Activated gamma-delta T cell (primary cell): ENCODE measurements at places on chromosomes 7 and 10.

- DNase-seq, result no peak
These were observed 107.8 kb downstream of the ARHGAP12 start for GRCh38 chr10:31820778-31821369.

DNA sequence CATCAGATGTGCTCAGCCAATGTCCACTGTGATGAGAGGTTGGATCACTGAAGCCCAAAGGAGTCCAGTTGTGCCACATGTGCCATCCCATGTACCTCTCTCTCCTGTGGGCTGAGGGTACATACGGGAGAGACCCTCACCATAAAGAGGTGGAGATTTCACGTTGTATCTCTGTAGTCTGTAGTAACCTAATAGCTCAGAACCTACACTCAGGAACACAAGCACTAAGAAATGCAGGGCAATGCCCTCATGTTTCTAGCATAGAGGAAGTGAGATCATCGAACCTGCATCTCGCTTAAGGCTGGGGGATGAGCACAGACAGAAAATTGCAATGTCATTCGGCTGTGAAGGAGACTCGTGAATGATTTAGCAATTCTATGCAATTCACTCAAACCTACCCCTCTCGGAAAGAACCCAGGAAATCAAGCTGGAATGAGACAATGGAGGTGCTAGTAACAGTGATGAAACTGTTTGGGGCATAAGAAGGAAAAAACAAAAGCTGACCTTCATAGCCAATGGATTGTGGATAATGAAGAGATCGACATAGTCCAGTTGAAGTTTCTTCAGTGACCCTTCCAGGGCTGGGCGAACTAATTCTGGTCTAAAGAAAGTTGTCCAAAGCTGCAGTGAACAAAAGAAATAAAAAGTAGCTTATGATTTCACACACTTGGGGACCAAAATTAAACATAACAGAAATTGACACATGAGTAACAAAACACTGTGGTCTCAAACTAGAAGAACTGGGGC is 80.3 kb upstream of the UCN3 start:
- no peak for DNase-seq

- no peak for DNase-seq
These were observed 17.6 kb downstream of the MINDY3 start for GRCh38 chr10:15842556-15843169.

DNA sequence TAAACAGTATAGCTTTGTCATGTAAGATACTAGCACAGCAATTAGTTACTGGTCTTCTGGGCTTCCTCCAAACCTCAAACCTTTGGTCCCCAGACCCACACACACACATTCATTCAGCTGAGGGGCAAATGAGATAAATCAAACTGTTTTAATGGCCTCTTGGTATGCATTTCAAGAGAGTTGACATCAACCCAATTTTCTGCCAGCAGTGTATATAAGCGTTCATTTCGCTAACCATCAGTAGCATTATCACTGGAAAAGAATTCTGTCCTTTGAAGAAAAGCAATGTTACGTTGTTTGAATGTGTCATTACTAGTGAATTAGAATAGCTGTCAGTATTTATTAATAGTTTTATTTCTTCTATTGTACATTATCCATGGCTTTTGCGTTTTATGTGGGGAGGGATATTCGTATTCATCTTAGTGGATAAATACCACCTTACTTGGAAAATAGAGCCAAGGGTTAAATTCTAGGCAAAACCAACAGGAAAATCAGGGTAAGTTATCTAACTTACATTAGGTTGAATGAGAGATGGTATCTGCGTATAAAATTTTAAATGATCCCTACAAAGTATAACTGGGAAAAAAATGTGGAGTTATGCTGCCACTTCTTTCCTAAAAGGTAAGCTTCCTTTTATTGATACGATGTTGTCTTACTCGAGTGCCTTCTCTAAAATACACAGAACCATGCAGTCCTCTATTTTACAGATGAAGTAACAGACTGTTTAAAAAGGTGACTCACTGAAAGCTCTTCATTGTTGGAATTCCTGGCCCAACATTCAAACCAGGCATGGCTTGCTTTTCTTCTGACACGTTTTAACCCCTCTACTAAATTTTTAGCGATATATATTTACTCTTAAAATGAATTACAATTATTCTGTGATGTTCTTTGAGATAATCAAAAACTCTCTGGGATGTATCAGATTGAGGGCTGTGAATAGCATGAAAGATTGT is 2.0 kb upstream of the ZMYND11 start:
- no peak for DNase-seq

GRCh38 chr7:41058986-41059741 is 643.7 kb downstream of the INHBA start:
- no peak for DNase-seq

DNA sequence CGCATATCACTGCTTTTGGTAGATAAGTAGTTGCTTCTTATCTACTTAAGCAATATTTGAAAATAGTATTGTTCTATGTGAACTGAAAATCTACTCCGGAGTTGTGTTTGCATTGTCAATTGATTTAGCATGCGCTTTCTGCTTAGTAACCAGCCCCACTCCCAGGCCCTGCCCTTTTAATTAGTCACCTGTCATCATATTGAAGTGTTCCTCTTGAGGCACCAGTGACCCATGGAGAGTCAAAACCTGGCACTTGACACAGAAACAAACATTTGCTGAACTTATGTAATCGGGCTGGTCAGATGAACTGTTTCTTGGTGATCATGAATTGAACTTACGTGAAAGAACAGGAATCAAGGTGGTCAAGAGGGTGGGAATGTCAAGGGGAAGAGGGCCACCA is 27.8 kb upstream of the CDHR3 start:
- DNase-seq, result no peak

- no peak for DNase-seq
These were observed 27.7 kb downstream of the KLRG2 start for GRCh38 chr7:139455789-139456188.

- no peak for DNase-seq
These were observed 86.4 kb downstream of the WDR37 start for GRCh38 chr10:1142596-1142995.

- no peak for DNase-seq
These were observed 156.6 kb downstream of the CCDC3 start for GRCh38 chr10:12844811-12845483.

- no peak for DNase-seq
These were observed 37.0 kb downstream of the GSDME start for GRCh38 chr7:24720283-24720682.

GRCh38 chr7:18086165-18087025 is 58.7 kb upstream of the PRPS1L1 start:
- DNase-seq, result no peak

DNA sequence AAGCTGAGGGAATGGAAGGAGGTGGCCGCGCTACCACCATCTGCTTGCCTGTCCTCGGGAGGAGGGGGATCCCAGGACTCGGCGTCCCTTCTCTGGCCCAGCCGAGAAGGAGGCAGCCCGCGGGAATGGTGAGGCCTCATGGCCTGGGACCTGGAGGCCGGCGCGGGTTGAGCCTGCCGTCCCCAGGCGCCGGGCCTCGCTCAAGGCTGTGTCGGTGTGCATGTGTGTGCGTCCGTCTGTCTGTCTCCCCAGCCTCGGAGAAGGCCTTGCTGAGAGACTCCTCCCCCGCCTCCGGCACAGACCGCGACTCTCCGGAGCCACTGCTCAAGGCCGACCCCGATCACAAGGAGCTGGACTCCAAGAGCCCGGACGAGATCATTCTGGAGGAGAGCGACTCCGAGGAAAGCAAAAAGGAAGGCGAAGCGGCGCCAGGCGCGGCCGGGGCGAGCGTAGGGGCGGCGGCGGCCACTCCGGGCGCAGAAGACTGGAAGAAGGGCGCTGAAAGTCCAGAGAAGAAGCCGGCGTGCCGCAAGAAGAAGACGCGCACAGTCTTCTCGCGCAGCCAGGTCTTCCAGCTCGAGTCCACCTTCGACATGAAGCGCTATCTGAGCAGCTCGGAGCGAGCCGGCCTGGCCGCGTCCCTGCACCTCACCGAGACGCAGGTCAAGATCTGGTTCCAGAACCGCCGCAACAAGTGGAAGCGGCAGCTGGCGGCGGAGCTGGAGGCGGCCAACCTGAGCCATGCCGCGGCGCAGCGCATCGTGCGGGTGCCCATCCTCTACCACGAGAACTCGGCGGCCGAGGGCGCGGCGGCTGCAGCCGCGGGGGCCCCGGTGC is 1.3 kb downstream of the HMX3 start:
- DNase-seq, result no peak
